Fibroblast of the aortic adventitia (primary cell): ENCODE measurements at places on chromosomes 7 and 10. TPM values are rescaled to one million over a fixed set of nuclear protein-coding genes. Genes with fewer than 3 reads are reported as not detected.
A peak's percentile ranks its signal among the peaks of the same experiment; 100 is the strongest.

DNA sequence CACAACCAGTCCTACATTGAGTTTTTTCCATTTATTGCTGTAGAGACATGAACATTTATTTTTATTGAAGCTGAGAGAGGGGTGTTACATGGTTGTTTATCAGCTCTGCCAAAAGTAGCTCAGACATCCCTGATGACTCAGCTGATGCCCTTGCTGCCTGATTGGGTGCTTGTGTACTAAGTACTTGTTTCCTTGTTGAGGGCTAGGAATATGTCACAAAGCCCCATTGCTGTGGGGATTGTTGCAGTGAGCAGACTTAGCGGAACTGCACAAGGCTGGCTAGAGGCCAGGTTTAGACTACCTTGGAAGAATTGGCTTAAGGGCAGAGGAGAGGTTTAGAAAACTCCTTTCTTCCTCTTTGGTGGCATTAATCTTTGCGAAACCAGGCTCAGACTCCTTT lies 110.6 kb downstream of the AUTS2 start:
- peak; percentile 35 for DNase-seq

GRCh38 chr7:25399000-25399750 lies 170.9 kb upstream of the NPVF start:
- no peak for DNase-seq

Gene PIK3AP1
- total RNA-seq = 2.0 TPM in 1 of 2 replicates, not detected in the other

Gene PTPN20
- 0.27 TPM in 1 of 2 replicates, not detected in the other for total RNA-seq

GRCh38 chr7:72444026-72444776 lies 32.1 kb upstream of the CALN1 start:
- DNase-seq = no peak

DNA sequence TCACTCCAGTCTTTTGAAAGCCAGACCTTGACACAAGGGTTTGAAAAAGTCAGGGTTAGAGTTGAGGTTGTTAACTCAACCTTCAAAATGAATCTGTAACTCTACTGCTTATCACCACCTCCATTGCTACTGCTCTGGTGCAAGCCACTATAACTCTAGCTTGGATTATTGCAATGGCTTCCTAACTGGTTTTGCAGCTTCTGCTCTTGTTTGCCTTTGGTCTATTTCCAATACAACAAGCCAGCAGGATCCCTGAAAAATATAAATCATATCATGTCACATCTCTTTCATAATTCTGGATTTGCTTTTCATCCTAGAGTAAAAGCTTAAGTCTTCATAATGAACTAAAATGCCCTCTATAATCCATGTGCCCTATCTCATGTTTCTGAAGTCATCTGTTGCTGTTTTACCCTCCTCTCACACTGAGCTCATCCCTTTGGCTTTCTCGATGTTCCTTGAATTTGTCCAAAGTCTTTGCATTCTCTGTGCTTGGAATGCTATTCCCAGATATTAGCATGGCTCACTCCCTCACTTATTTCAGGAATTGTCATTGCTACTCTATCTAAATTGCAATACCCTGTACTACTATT lies 10.9 kb downstream of the TAS2R60 start:
- peak; percentile 22 for DNase-seq
